ENCODE measurements at places on chromosomes 7 and 10.
A peak's percentile ranks its signal among the peaks of the same experiment; 100 is the strongest.

GRCh38 chr10:51892965-51893658 is 193.7 kb upstream of the CSTF2T start:
- DNase-seq: no peak

DNA sequence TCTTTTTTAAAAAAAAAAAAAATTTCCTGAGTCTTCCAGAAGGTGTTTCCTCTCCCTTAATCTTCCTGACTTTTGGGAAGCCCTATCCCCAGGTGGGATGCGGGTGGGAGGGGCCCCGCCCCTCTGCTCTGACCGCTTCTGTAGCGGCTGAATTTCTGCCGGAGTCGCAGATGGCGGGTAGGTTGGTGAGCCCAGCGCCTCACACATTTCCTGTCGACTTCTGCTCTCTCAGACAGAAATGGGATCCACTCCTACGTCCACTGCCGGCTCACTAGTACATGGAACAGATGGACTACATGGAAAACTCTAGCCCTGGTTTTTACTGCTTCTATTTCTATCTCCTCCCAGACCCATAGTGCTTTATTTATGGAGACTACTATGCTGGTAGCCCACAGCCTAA is 90.9 kb downstream of the NEUROD6 start:
- DNase-seq: no peak

- DNase-seq: peak; percentile 76
Observed at GRCh38 chr10:62560201-62560819, 186.1 kb downstream of the ZNF365 start.

DNA sequence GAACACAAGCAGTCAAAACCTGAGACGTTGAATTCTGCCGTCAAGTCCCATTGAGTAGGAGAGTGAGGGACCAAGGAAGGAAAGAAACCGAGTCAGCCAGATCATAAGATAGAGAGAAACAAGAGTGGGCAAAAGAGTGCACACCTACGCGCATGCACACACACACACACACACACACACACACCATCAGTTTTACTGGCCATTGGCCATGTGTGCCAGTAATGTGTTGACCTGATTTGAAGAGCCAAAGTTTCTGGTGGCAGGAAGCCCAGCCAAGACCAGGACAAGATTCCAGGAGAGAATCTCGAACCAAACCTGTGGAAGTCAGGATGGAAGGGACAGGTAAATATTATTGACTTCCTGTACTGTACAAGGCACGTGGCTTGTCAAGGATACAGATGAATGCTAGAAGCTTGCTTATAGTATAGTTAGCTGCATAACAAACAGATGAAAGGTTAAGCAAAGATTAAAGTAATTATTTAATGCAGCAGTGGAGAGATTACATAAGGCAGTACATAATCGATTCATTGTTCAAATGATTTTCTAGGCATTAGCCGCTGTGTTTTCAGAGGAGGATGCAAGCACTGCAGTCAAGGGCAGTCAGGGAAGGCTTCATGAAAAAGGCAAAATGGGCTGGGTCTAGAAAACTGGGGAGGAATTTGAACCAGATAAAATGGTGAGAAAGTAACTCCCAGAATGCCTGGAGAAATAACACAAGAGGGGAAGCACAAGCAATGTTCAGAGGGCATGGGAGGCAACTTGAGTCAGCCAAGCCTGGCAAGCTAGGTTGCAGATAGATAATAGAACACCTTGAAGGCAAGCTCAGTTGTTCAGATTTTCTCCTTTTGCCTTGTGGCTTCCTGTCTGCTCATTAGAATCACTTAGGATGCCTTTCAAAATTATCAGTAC is 2.7 kb upstream of the HYCC1 start:
- no peak for DNase-seq

DNA sequence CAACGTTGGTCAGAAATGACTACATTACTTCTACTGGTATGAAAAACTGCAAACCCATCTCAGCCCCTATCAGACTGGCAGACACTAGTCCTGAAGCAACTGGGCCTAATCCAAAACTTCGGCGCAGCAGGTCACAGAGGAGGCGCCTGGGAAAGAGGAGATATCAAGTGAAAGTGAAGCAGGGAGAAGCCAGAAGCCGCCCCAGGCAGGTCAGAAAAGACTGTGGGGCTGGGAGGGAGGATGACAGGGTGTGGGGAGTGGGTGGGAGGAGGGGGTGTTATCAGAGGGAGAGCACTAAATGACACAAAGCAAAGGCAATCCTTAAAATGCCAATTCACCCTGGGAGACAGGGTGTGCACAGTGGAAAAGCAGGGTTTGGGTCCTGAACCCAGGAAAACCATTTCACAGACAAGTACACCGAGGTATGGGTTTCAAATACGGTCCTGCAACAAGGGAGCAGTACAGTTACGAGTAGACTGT is 731 bp downstream of the CHCHD3 start:
- DNase-seq: no peak

- DNase-seq: no peak
Observed at GRCh38 chr10:130425169-130425568, 289.0 kb downstream of the GLRX3 start.

DNA sequence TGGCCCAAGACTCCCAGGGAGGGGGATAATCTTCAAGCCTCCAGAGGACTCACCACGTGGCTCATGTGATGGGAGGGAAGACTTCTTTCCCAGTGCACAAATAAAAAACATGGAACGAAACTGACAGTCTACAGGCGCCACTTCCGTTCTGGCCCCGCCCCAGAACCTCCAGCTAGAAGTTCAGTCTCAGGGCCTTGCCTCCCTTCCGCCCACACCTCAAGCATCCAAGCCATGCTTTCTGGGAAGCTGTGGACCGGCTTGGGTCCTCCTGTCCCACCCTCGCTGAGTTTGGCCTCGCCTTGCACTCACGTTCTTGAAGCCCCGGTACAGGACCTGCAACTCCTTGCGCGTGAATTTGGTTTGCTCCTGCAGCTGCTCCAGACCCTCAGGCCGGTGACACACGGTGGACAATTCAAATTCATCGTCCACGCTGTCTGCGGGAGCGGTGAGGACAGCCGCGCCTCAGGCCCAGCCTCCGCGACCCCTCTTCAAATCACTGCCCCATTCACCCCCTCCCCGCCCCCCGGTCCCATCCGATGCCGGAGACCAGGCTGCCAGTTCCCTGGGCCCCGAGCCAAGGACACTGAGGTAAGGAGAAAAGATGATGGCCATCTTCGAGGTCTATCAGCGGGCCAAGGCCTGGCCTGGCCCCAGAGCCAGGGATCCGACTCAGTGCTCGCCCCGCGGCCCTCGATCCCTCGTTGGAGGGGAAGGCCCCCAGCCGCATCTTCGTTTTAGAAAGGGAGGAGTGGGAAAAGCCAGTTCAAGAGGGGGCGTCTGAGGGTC is 10.7 kb upstream of the OGA start:
- no peak for DNase-seq

DNA sequence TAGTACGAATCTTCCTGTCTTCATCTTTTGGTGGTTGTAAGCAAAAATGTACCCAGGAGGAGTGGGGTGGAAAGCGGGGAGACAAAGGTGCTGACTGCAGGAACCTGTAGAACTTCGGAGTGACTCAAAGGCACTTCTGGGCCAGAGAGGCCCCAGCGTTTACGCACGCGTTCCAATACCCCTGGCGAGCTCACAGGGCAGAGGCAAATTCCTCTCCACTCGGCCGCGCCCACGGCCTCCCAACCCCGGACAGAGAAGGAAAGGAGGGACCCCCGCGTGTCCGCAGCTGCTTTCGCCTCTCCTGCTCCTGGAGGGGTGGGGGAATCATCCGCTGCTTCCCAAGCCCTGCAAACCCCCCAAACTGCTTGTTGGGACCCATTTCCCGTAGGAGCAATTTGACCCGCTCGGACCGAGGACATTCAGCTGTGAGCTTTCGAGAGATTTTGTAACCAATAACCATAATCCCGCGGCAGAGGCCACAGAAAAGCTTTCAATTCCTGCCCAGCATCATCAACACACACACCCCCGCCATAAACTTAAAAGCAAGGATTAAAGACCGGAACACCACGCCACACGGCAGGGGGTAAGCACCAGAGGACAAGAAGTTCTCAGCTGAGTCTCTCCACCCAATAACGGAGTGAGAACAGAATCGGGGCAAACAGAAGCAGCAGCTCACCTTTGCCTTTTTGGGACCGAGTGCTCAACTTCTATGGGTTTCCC is 2.3 kb downstream of the IGF2BP3 start:
- DNase-seq: no peak

- no peak for DNase-seq
Observed at GRCh38 chr10:62473241-62473640, 99.1 kb downstream of the ZNF365 start.

DNA sequence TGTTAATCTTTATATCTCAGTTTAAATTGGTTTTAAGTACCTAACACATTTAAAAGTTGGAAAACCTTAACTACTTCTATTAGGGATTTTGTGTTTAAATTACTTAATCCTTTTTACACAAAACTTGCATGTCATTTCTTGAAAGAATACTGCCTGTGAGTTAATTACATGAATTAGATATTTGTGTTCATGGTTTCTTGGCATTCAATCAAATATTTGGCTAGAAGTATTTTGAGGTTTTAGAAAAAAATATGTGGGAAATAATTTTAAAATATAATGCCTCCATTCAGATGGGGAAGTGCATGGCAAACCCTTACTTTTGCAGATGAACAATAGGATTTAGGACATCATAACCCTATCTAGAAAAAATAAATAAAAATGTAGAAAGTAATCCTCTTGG is 186.5 kb upstream of the SEMA3E start:
- peak; percentile 5 for DNase-seq

DNA sequence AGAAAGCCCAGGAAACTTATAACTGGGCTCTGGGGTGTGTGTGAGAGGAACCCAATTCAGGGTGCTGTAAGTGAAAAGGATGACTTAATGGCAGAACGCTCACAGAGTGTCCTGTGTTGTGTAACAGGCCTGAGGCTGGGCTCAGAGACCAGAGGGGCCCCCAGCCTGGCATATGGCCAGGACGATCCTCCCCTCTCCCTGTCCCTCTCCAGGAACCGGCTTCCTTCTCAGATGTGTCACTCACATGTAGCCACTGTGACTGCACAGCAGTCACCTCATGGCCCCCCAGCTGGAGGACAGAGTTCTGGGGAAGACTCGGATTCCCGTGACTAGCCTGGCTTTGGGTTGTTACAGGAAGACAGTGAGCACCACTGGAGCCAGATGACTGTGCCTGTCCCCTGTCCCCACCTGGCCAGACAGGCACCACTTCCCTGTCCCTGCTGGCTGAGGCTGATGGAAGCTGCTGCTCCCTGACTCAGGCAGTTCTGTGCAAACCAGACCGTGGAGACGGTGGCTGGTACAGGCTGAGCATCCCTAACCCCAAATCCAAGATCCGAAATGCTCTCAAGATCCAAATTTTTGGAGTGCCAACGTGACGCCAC is 220.5 kb downstream of the MLLT10 start:
- DNase-seq: no peak

DNA sequence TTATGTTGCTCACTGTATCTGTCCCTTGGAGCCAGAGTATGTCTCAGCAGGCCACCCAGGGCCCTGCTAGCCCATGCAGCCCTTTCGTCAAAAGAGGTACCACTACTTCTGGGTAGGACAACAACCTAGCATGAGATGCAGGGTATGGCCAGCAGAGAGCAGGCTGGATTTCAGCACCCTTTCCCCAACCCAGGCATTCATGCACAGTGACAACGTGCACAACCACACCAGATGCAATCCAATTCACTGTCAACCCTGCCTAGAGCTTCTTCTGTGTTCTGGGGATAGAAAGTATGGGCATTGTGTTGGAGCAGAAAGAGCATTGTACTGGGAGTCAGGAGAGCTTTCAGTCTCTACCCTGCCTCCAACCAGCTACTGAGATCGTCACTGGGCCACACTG is 37.9 kb downstream of the JAZF1 start:
- no peak for DNase-seq

GRCh38 chr7:6209340-6209739 is 63.1 kb downstream of the CYTH3 start:
- DNase-seq: no peak

DNA sequence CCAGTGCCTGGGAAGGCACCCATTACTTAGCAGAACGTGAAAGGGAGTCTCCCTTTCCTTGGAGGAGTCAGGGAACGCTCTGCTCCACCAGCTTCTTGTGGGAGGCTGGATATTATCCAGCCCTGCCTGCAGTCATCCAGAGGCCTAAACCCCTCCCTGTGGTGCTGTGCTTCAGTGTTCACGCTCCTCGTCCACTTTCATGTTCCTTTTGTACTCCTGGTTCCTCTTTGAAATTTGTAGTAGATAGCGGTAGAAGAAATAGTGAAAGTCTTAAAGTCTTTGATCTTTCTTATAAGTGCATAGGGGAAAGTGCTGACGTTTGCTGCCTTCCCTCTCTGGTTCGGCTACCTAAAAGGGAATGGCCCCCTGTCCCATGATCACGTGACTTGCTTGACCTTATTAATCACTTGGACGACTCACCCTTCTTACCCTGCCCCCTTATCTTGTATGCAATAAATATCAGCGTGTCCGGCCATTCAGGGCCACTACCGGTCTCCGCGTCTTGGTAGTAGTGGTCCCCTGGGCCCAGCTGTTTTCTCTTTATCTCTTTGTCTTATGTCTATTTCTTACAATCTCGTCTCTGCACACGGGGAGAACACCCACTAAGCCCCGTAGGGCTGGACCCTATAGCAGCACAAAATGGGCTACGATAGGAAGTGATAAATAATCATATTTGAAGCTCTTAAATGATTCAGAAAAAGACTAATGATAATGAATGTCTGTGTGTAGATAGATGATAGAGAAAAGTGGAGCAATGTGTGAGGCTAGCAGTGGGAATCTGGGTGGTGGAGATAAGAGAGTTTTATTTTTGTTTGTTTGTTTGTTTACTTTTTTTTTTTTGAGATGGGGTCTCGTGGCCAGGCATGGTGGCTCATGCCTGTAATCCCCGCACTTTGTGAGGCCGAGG is 5.8 kb upstream of the ESYT2 start:
- DNase-seq: no peak

DNA sequence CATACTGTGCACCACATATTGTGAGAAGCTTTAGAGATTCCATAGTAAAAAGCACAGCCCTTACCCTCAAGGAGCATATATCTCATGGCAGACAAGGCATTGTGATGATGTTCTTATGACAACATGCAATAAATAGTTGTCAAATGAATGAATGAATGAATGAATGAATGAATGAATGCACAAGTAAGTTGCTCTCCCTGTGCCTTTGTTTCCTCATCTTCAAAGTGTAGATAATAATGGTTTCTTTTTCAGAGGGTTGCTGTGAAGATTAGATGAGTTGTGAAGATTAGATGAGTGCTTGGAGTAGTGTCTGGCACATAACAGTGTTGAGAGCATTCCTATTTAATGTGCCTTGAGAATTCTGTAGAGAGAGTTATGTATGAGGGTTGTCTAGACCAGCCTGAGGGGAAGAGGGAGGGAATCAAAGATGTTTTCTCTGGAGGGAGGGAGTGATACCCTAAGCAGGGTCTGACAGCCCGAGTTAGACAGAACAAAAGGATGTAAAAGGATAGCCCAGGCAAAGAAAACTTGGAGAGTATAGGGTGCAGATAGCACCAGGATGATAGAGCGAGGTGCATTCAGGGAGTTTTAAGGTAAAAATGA is 217.2 kb downstream of the RELN start:
- no peak for DNase-seq

Data from fibroblast of skin of left quadriceps (primary cell).